Activated CD4-positive, CD25-positive, alpha-beta regulatory T cell treated with anti-CD3 and anti-CD28 coated beads, Interleukin-2, amount 50 U/mL, for 72 hours (primary cell): ENCODE measurements at places on chromosomes 11 and 22.

DNA sequence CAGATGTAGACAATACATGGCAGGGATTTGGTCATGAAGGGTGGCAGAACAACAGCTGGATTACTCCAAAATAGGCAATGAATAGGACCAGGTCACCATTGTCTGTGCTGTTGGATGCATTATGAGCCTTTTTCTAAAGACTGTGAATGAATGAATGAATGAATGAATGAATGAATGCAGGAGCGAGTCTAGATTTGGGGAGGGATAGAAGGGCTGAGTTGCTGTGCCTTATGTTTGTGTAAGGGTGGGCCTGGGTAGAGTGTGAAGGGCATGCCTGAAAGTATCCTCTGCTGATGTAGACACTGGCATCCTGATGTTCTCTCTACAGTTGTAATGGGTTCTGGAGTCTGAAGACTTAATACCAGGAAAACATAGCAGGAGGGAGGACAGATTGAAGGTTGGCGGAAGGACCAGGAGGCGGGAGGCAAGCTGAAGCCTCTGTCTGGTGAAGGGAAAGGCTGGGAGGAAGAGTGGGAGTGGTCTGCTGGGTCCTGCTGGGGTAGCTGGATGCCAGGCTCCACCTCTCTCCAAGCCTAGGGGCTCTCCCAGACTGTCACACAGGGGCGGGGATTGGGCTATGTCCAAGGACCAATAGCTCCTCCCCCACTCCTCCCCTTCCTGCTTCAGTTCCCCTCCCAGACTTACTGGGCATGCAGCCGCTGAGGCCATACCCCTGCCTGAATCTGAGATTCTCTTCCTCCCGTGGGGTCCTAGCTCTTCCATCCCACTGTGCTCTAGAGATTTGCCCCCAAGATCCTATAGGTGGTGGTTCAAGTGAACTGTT, 4.8 kb downstream of the TRIM3 start:
- no peak for DNase-seq

DNA sequence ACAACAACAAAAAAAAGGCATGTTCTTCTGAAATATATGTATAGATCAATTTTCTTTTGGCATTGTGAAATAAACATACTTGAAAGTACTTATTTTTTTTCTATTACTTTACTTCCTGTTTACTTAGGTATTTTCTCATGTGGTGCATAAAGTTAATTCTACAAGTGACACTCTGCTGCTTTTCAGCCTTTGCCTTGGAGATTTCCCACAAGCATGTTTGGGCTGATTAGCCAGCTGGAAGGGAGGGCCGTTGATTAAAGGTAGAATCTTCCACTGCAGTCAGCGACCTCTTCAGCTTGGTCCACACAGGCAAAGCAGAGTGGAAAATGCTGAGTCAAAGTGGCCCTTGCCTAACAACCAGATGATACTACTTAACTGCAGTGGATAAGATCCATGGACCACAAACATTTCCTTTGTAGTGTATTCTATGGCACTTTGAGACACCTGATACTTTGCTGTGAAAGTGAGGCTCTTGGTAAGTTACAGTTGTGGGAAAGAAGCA, 176.0 kb downstream of the ARHGAP42 start:
- no peak for DNase-seq

DNA sequence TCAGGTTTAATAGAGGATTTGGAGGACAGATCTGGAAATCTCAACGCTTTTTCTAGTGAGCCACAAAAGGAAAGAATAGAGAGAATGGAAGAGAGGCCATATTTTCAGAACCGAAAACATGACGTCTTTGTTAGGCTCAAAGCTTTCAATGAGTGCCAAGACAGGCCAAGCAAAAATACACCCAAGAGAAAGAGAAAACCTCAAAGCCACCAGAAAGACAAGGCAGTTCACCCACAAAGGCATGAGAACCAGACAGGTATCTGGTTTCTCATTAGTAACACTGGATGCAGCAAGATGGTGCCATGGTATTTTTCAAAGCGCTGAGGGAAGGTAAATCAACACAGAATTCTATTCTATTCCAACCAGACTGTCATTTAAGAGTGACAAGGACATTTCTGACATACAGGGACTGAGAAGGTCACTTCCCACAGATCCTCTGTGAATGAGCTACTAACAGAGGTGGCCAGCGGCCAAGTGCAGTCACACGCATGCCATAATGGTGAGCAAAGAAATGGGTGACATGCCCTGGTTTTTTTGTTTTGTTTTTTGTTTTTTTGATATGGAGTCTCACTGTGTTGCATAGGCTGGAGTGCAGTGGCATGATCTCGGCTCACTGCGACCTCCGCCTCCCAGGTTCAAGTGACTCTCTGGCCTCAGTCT, 41.9 kb downstream of the TOLLIP start:
- DNase-seq = no peak

GRCh38 chr11:59667812-59668187, 1.0 kb downstream of the PATL1 start:
- no peak for DNase-seq

GRCh38 chr11:47869544-47870393, 21.6 kb upstream of the NUP160 start:
- DNase-seq = no peak

- DNase-seq = no peak
Observed at GRCh38 chr11:44874284-44874683, 76.4 kb downstream of the TP53I11 start.

GRCh38 chr22:21857481-21857914, 9.9 kb downstream of the MAPK1 start:
- no peak for DNase-seq

GRCh38 chr11:68803766-68804165, 38.0 kb downstream of the CPT1A start:
- no peak for DNase-seq

DNA sequence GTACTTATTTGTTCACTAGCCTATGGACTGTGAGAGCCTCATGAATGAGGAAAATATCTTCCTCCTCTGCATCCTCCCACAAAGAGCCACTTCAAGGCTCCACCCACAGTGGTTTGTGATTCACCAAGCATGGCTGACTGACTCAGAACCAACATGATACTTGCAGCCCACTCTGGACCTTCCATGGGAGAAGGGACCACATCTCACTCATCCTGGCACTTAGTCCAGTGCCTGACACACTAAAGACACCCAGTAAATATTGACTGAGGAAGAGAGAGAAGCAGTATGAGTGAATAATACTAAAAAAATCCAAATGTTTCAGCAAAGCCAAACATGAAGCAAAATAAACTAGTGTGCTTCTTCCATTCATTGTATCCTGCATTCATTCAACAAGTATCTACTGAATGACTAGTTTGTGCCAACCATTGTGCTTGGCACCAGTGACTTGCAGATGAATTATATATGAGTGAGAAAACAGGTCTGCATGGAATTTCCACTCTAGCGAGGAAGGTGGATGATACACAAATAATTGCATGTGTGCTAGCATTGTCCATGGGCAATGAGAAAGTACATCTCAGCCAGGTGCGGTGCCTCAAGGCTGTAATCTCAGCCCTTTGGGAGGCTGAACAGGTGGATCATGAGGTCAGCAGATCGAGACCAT, 54.9 kb upstream of the BLID start:
- no peak for DNase-seq

DNA sequence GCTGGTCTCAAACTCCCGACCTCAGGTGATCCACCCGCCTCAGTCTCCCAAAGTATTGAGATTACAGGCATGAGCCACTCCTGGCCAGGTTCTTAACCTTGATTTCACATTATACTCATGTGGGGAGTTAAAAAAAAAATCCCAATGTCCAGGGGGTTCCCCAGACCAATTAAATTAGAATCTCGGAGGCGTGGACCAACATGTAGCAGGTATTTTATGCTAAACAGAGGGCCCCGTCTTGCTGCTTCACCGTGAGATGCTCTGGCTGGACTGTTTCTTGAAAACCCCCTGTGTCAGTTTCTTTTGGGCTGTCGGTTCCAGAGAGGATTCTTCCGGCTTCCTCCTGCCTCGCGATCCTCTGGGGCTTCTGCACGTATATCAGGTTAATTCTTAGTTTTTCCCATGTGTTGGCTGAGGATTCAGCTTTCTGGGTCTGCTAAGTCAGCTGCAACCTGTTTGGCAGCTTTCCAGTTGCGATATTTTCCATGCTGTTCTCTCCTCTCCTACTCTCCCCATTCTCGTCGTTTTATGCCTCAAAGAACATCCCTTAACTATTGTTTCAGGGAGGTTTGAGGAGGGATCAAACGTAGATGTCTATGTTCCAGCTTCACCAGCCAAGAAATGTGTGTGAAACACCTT, 50.6 kb upstream of the ACCSL start:
- DNase-seq = no peak

DNA sequence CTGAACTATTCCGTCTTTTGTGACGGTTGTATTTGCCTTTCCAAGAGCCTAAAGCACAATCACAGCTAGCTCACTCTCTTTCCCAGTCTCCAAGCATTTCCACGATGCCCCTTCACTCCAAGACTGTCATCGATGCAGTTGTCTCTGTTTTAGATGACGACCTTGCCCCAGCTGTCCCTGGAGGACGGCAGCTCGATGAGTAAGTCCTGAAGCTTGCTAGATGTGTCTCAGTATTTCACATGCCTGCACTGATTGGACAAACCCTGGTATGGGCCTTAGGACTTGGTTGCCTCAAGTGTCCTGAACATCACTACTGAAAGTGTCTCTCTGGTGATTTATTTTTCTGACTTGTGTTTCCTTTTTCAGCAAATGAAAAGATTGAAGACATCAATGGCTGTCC, 129.9 kb downstream of the NAV2 start:
- DNase-seq = no peak

DNA sequence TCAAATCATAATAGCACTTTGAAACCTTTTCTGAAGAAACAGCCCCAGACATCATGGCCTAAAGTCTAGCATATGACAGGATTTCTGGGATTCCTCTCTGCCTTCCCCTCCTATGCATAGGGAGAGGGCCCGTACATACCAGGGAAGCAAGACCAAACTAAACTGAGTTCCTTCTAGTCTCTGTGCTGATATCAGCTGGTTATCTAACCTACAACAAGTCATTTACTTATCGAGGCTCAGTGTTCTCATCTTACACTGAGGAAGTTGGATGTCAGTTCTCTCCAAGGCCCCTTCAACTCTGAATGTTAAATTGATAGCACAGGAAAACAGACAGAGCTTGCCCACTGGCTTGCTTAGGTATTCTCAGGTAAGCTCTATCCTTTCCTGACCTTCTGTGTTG, 17.0 kb upstream of the GRIK4 start:
- no peak for DNase-seq
